ENCODE measurements at places on chromosomes 12 and 14.

- DNase-seq: no peak
Observed at GRCh38 chr12:111143271-111143670, 222.9 kb upstream of the MYL2 start.

- no peak for DNase-seq
Observed at GRCh38 chr12:1422604-1423315, 171.6 kb downstream of the FBXL14 start.

DNA sequence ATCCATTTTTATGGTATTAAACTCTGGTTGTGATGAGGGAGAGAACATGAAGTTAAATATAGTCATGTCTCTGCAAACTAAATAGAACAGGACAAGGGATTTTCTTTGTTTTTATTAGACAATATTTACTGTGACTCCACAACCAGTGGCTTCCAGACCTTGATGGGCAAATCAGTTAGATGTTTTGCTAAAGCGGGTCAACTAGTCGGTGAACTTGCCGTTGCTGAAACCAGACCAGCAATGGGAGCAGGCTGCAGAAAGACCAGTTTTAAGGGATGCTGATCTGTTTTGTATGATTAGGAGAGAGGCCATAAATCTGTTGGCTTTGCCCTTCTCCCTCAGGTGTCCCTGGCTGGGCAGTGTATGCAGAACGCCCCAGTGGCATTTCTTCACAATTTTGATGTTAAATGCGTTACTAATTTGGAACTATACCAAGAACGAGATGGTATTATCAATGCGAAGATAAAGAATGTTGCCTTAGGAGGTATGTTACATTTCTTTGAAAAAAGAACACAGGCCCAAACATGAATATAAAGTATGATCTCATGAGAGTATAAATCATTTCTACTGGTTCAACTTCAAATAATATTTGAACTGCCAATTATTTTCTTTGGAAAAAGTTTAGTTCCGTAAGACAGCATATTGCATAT lies 19.4 kb downstream of the TCTN2 start:
- no peak for DNase-seq

DNA sequence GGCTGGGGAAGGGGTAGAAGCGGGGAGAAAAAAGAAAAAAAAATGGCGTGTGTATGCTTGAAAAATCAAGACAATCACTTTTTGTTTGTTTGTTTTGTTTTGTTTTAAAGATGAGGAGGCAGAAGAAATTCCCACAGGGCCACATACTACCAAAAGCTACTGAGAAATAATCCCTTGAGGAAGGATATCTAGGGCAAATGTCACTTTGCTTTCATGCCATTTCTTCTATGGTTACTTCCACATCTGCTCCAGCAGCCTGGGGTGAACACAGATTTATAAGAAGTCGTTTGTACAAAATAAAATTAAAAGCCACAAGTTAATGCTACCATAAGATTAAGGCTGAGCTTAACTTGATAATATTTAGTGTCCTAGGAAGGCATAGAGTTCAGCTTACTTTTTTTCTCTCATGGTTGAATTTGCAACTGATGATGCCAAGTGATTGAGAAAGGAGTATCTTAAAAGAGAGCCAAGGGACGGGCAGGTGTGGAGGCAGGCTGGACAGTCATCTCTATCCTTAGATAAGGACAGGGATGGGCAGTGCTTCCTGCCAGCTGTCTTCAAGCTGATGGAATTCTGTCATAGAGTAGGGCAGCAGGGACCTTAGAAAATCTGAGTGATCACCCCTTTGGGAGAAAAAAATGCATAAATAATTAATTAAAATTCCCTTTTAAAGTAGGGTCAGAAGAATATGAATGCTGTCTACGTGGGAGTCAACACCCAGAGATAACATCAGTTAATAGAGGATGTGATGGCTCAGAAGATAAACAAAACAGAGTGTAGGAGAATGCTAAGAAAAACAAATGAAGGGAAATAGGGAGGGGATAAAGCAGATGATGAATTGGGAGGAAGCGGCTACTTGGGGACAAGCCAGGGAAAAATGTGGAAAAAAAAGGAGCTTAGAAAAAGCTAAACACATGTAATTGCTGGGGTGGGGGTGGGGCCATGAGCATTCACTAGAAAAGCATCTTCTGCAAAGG lies 57.1 kb downstream of the DYRK2 start:
- DNase-seq: no peak

All from NCI-H2081 (cell line).